ENCODE measurements at places on chromosomes 7 and 10. TPM values are rescaled to one million over a fixed set of nuclear protein-coding genes. Genes with fewer than 3 reads are reported as not detected.
A peak's percentile ranks its signal among the peaks of the same experiment; 100 is the strongest.

Gene ABCF2
- total RNA-seq: 63.7 TPM

Gene SLC26A4
- total RNA-seq: 0.66 TPM

Gene LDB1
- total RNA-seq: 63.9 TPM

Gene CCDC146
- 6.3 TPM for total RNA-seq

Gene GATA3
- total RNA-seq: 2.7 TPM

Gene MYL10
- not detected for total RNA-seq

Gene HTRA1
- total RNA-seq: 0.39 TPM

Gene SYT15
- 1.6 TPM for total RNA-seq

Gene DPYSL4
- 5.4 TPM for total RNA-seq

DNA sequence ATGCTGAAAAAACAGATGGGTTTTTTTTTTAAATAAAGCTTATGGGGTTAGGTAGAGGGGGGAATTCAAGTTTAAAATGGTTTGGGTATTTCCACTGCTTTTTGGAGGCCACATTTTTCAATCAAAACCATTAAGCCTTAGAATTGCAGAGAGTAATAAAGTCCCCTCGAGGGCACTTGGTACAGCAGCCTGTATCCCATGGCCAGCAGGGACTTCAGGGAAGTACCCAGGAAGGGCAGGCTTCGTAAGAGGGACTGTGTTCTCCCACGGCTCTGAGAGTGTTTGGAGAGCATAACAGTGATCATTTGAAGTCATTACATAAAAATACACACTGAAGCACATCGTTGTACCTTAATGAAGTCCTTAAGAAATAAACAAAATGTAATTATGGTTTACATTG lies 432.7 kb downstream of the DPP6 start:
- DNase-seq: no peak

- DNase-seq: no peak
These were observed 3.5 kb downstream of the SH2D4B start for GRCh38 chr10:80540981-80541750.

DNA sequence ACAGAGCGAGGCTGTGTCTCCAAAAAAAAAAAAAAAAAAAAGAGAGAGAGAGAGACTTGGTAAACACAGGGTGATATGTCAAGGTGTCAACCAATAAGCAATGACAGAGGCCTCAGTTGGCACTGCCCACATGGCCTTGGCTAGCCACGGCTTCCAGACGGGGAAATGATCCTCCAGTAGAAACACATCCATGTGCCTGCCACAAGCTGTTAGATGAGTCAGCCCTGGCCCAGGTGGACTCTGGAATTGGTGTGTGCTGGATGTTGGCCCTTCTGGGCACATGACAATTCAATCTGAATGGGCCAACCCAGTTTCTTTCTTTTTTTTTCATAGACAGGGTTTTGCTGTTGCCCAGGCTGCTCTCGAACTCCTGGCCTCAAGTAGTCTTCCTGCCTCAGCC lies 13.7 kb downstream of the RFC2 start:
- no peak for DNase-seq

GRCh38 chr10:20953120-20953519 lies 56.0 kb upstream of the NEBL start:
- DNase-seq: no peak

- no peak for DNase-seq
These were observed 79.3 kb upstream of the ARMC3 start for GRCh38 chr10:22848509-22848908.

- no peak for DNase-seq
These were observed 13.4 kb downstream of the CFAP43 start for GRCh38 chr10:104218751-104219150.

DNA sequence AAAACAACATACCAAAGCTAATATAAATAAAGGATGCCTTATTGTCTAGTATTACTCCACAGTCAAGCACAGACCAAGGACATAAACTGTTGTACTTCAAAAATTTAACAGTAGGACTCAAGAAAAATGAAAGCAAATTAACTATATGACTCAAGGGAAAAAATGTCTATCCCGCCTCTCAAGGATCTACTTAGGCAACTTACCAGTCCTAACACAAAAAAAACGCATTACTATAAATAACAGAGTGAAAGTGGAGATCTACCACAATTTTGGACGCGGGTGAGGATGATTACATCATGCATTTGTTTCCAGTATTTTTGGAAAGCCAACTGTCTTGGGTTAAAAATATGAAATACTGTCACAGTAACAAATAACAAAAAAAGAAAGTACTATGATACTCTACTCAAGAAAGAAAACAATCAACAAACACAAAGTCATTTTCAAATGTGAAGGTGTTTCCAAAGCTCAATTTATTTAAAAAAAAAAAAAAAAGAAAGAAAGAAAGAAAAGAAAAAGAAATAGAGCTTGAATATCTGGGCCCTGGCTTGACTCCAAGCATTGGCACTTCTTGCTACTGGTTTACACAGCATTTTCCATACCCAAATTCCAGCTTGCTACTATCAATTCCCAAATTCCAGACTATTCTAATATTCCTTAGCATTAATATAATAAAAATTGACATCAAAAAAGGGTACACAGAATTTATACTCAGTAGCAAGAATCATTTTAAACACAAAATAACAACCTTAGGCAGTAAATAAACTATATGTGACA lies 99.4 kb downstream of the RSU1 start:
- no peak for DNase-seq

GRCh38 chr7:73839743-73840714 lies 2.3 kb downstream of the METTL27 start:
- no peak for DNase-seq

DNA sequence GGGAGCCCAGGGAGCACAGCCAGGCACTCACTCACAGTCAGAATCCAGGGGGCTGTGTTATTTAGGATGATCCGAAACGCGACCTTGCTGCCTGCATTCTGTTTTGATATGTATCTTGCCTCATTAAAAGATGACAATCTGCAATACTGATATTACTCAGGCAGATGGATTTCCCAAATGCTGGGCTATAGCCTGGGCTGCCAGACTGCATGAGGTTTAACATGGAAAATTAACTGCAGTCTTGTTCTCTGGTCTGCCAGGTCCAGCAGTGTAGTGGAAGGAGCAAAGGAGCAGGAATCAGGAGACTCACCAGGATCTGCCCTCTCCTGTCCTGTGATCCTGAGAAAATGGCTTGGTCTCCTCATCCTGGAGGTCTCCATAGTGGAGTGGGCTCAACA lies 258.1 kb downstream of the PAXIP1 start:
- no peak for DNase-seq

- DNase-seq: no peak
These were observed 22.0 kb downstream of the CYTH3 start for GRCh38 chr7:6250364-6250833.

DNA sequence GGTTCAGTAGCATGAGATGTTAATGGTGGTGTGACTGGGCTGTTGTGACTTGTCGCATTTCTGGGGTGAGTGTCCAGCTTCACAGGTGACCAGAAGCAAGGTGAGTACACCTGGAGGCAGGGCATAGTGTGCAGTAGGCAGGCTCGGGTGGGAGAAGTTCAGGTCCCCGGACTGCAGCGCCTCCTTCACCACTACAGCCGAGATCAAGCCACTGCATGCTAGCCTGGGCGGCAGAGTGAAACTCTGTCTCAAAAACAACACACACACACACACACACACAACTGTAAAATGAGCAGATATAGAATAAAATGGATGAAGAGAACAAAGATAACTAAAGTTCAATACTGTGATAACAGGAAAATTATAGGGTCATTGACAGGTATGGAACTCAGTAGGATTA lies 11.1 kb upstream of the PARD3 start:
- DNase-seq: peak; percentile 48

DNA sequence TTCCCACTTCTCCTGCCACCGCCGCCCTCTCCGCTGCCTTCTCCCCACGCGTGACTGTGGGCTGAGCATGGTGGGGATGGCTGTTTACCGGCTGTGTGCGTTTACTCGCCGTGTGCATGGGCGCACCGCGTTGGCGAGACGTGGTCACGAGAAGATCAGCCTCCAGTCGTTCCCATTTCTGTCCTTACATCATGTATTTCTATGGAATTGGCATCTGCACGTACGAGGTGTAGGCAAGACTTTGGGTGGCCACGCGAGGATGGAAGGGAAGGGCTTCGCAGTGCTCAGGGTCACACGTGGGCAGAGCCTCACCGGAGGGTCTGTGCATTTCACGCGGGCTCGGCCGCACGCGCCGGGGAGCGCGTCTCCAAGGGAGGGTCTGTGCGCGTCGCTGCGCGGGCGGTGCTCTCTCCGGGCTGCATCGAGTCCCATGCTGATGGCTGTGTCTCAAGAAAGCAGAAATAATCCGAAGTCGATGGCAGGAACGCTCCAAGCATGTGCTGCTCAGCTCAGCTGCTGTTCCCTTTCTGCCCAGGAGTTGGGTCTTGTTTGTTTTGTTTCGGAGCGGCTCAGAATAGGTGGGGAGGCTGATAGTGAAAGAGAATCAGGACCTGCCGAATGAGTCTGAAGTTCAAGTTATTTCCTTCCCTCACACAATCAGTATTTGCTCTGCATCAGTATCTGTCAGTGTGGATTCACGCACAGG lies 973 bp downstream of the CAMK1D start:
- no peak for DNase-seq

Measured in HCT116 (cell line).